ENCODE measurements at places on chromosomes 4 and X.
A peak's percentile ranks its signal among the peaks of the same experiment; 100 is the strongest.

GRCh38 chr4:184951668-184952160, 66.6 kb upstream of the HELT start:
- DNase-seq = no peak

GRCh38 chr4:141587897-141588296, 48.5 kb upstream of the IL15 start:
- DNase-seq = no peak

GRCh38 chrX:44228621-44229020, 114.9 kb downstream of the EFHC2 start:
- no peak for DNase-seq

DNA sequence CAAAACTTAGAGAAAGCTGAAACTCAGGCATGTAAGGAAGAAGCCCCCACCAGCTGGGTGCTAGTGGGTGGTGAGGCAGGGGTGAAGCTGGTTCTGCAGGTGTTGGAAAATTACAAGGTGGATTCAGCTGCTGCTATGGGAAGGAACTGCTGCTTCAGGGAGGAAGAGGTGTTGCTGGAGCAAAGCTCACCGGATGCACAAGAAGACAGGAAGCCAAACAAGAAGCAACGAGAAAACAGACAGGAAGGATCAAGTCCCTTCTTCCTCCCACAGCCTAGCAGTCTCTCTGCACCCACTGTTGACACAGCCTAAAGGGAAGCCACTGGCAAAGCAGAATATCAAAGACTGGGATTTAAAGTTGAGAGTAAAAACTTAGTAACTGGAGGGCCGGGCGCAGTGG, 100.2 kb upstream of the JADE1 start:
- DNase-seq = peak; percentile 6

DNA sequence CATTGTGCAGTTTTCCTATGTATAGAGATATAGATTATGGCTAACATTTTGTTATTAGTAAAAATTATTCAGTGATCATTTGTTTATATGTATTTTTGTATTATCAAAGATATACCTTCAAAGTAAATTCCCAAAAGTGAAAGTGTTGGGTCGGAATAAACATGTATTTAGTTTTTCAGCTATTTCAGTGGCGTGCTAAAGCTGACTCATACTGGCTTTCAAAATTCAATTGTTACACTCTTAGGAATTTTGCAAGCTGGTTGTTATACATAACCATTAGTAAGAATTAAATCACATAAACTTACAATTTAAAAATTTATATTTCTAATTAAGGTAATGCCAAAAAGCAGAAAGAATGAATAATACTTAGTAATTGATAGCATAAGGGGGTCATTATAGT, 288.4 kb upstream of the NRK start:
- DNase-seq = no peak

GRCh38 chrX:133563705-133564104, 148.4 kb upstream of the GPC4 start:
- no peak for DNase-seq

GRCh38 chrX:137749246-137749645, 183.3 kb downstream of the ZIC3 start:
- no peak for DNase-seq

DNA sequence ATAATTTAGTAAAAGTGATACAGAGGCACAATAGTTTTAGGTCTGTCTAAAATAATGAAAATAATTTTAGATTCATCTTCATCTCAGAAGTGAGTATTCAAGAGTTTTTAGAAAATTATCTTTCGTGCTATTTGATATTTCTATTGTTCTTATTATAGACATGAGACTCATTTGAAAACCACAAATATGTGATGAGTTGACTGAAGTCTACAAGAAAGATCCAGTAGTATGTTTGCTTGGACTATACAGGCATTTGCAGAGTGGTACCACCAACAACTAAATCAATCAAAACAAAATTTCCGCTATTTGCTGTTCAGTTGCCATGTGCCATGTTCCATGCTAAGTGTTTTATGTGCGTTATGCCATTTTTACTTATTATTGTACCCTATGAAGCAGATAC, 1318.5 kb downstream of the STIM2 start:
- no peak for DNase-seq

GRCh38 chr4:3436798-3437581, 4.8 kb upstream of the HGFAC start:
- DNase-seq = peak; percentile 16

- no peak for DNase-seq
These were observed 163.2 kb upstream of the SPANXC start for GRCh38 chrX:141405486-141405852.

DNA sequence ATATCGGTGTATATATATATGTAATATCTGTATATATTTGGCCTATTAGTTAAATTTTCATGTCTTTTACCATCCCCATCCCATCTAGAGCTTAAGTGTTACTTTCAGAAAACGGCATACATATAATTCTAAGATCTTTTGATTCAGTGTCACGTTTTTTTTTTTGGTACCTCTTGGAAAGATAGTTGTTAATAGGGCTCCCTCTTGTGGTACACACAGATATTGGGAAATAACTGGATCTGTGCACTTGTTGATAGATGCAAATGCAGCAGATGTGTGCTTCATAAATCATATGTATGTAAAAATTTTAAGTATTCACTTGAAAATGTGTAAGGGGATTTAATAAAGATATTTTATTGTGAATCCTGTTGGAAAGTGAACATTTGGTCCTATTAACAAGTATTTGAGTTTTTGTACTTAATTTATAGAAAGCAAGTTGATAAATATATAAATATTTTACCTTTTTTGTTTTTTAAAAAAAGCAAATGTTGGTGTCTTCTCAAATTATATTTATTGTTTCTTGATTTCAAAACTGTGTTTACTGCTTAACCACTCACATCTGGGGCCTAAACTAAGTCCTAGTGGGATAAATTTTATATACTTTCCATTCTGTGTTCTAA, 74.7 kb downstream of the PAQR3 start:
- DNase-seq = peak; percentile 64

- peak; percentile 30 for DNase-seq
These were observed 1.5 kb upstream of the DDX3X start for GRCh38 chrX:41332408-41333002.

GRCh38 chr4:46931981-46932380, 22.9 kb upstream of the COX7B2 start:
- peak; percentile 28 for DNase-seq

GRCh38 chr4:9924750-9925149, 96.5 kb downstream of the SLC2A9 start:
- no peak for DNase-seq

- DNase-seq = no peak
These were observed 213.2 kb upstream of the ZFP42 start for GRCh38 chr4:187782286-187782824.

- DNase-seq = no peak
These were observed 133.9 kb upstream of the ADAMTS3 start for GRCh38 chr4:72702948-72703347.

DNA sequence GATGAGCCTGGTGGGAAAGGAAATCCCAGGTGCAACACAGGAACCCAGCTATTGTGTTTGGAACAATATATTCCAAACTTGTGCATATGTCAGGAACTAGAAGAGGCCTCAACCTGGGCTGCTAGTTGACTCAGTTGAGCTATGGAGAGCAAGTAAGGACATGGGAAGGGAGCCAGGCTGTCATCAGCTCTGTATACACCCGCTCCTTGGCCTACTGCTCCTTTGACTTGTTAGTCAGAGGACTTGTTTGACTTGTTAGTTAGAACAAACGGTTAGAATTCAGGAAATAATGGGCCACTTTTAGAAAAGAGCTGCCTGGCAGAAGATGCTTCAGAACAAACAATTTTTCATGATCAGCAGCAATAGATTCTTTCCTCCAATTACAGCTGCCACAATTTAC, 76.4 kb downstream of the CBLL2 start:
- DNase-seq = no peak

- DNase-seq = no peak
These were observed 30.6 kb upstream of the SORCS2 start for GRCh38 chr4:7161721-7162214.

GRCh38 chrX:155873188-155873587, 8.0 kb upstream of the VAMP7 start:
- DNase-seq = no peak

DNA sequence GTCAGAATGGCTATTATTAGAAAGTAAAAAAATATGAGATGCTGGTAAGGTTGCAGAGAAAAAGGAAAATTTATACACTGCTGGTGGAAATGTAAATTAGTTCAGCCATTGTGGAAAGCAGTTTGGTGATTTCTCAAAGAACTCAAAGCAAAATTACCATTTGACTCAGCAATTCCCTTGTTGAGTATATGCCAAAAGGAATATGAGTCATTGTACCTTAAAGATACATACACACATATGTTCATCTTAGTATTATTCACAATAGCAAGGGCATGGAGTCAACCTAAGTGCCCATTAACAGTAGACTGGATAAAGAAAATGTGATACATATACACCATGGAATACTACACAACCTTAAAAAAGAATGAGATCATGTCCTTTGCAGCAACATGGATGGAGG, 148.2 kb downstream of the COMMD8 start:
- DNase-seq = peak; percentile 71

DNA sequence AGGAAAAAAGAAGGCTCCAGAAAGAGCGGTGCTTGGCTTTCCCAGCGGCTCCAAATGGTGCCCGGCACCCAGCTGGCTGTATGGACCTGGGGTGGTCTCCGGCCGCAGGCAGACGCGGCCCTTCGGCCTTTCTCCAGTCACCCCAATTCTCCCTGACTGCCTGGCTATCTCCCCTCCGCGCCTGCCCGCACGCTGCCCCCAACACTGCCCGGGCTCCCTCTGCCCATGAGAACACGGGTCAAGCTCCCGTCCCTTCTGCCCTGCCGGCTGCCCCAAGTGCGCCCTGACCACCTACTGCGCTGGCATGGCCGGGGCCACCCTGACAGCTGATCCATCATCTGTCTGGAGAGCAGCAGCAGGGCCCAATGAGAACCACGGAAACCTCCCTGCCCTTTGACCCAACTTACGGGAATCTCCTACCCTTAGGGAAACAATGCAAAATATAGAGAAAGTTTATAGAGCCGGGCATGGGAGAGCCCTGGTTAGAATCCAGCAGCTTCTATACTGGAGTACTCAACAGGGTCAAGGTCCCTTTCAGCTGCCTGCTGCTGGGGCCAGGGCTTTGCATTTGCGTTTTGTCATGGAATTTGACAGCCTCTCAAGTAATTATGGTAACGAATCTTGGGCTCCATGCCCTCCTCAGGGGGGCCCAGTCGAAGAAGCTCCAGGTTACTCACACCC, 1.2 kb upstream of the FAM3A start:
- DNase-seq = no peak

GRCh38 chrX:123976706-123977316, 15.3 kb downstream of the STAG2 start:
- DNase-seq = no peak

All from activated CD4-positive, alpha-beta T cell treated with anti-CD3 and anti-CD28 coated beads, Interleukin-2, amount 50 U/mL, for 16 hours (primary cell).